Cerebellar nuclear complex (tissue), 1 donor: ENCODE measurements at places on chromosomes 16 and 17.

DNA sequence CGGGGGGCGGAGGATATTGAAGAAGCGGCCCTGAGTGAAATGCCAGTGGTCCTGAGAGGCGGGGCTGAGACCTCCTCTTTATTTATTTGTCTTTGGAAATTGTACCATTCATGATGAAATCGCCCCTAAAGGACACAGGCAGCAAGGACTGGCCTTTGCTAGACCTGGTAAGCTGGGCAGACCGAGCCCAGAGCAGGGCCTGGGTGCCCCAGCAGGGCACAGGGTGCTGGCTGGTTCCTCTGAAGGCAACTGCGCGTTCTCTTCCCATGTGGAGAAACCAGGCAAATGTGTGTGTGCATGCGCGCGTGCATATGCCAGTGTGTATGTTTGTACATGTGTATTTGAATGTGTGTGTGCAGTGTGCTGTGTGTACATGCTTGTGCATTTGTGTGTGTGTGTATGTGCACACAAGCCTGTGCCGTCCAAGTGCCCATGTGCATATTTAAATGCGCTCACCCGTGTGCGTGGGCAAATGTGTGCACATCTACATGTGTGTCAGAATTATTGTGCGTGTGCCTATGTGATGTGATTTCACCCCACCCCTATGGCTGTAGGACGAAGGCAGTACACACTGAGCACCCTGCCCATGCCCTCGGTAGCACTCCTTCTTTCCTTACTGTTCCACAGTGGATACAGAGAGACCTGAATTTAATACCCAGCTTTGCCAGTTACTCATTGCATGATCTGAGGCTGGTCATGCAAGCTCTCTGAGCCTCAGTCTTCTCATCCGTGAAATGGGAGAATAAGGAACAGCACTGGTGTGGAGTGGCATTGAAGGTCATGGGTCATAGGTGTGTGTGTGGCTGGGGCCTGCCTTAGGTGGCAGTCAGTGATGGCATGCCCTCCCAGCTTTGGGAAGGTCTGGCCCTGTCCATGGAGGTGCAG is 105.2 kb downstream of the CMIP start:
- no peak for DNase-seq

- no peak for DNase-seq
These were observed 368.4 kb upstream of the CDH11 start for GRCh38 chr16:65490286-65490685.

DNA sequence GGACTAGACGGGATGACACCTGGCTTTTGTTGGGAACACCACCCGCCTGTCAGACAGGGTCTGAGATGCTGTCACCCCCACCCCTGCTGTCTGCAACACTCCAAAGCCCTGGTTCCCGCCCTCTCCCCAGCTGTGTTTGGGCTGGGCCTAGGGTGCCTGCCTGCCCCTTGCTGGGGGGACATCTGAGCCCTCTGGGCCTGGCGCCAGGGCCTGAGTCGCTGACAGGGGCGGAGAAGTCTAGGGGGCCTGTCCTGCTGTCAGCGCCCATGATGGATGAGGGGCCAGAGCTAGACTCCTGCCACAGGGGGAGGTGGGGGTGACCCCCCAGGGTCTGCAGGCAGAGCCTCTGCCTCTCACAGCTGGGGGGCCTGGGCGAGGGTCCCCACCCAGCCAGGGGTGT is 7.6 kb upstream of the PKMYT1 start:
- DNase-seq: no peak

GRCh38 chr17:3167574-3167973 is 29.7 kb upstream of the OR1A2 start:
- no peak for DNase-seq

- DNase-seq: no peak
These were observed 5.8 kb upstream of the RSL1D1 start for GRCh38 chr16:11857161-11857560.

- no peak for DNase-seq
These were observed 183.8 kb upstream of the SOX9 start for GRCh38 chr17:71936977-71937376.

- DNase-seq: no peak
These were observed 8.9 kb downstream of the MYH10 start for GRCh38 chr17:8621585-8621984.

DNA sequence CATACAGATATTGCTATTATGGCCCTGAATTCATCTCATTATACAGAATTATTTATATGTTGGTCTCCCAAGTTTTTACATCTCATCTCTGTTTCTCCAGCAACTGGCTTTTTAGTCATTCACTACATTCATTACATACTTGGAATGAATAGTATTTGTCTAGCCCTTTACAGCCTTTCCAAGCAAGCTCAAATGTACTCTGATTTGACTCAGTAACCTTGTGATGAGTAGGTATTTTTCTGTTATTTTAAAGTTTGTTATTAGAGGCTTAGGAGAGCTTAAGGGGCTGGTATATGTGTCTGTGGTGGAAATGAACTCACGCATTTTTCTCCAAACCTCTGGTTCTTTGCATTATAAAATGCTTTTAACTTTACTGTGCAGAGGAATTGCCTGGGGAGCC is 224.7 kb downstream of the SNX29 start:
- DNase-seq: no peak

- no peak for DNase-seq
These were observed 28.0 kb downstream of the CUEDC1 start for GRCh38 chr17:57927048-57927723.

GRCh38 chr16:66639091-66639885 is 34.8 kb downstream of the CMTM3 start:
- no peak for DNase-seq

- DNase-seq: no peak
These were observed 2.7 kb downstream of the HBQ1 start for GRCh38 chr16:183005-183404.

DNA sequence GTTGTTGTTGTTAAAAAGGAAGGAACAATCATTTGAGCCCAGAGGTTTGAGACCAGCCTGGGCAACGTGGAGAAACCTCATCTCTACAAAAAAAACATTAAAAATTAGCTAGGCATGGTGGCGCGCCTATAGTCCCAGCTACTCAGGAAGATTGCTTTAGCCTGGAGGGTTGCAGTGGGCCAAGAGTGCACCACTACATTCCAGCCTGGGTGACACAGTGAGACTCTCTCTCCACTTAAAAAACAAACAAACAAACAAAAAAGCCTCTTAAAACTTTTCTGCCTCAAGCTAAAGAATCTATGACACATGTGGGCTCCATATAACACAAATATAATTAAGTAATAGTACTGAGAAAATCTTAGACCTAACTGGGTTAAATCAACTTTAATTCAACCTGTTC is 12.5 kb downstream of the MBTPS1 start:
- no peak for DNase-seq

GRCh38 chr17:3894911-3895343 is 2.1 kb upstream of the CAMKK1 start:
- DNase-seq: no peak

GRCh38 chr16:3816326-3816725 is 64.2 kb downstream of the CREBBP start:
- no peak for DNase-seq

- no peak for DNase-seq
These were observed 8.2 kb downstream of the USP22 start for GRCh38 chr17:21034340-21035235.

GRCh38 chr17:16917671-16918394 is 54.1 kb downstream of the TNFRSF13B start:
- no peak for DNase-seq

DNA sequence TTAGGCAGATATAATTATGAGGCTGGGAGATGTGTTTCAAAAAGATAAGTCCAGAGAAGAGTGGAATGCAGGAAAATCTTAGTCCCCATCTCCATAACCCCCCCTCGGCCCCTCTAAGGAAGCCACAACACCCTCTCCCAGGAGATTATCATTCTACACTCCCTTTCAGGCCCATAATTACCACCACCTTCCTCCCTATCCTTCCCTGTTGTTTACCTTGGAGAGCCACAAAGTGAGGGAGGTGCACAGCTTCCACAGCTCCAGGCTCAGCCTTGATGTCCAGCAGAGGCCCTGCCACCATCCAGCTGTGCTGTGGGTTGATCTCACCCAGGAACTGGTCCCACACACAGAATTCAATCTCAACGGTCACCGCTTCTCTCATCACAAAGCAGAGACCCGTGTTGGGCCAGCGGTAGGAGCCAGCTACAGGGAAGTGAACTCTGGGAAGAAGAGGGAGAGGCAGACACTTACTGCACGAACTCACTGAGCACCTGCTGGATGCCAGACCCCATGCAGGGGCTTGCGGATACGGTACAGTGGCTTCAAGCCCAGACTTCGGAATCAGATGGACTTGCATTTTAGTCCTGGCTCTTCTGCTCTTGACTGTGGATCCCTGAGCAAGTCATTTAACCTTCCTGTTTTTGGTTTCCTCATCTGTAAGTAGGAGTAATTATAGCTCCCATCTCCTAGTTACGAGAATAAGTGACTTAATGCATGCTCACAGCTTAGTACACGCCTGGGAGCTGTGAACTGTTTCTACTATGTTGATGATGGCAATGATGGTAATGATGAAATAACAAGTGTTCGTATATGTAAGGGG is 44.1 kb downstream of the MIS12 start:
- no peak for DNase-seq

DNA sequence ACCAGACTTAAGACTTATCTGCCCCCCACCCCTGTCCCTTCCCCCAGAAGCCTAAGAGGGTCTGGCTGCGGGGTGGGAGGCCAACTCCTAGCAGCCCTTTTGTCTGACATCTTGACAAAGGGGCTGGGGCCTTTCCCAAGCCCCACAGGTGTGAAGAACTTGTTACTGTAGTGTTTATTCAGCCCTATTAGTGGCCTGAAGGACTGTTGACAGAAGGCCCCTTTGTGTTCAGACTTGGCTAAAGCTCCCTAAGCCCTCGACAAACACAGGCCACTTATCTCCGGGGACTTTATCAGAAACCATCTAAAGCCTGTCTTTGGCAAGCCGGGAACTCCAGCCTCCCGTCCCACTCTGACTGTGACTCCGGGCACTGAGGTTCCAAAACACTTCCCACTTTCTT is 129.8 kb downstream of the NTN1 start:
- no peak for DNase-seq

- DNase-seq: no peak
These were observed 93.9 kb downstream of the GSG1L start for GRCh38 chr16:27969574-27969973.

DNA sequence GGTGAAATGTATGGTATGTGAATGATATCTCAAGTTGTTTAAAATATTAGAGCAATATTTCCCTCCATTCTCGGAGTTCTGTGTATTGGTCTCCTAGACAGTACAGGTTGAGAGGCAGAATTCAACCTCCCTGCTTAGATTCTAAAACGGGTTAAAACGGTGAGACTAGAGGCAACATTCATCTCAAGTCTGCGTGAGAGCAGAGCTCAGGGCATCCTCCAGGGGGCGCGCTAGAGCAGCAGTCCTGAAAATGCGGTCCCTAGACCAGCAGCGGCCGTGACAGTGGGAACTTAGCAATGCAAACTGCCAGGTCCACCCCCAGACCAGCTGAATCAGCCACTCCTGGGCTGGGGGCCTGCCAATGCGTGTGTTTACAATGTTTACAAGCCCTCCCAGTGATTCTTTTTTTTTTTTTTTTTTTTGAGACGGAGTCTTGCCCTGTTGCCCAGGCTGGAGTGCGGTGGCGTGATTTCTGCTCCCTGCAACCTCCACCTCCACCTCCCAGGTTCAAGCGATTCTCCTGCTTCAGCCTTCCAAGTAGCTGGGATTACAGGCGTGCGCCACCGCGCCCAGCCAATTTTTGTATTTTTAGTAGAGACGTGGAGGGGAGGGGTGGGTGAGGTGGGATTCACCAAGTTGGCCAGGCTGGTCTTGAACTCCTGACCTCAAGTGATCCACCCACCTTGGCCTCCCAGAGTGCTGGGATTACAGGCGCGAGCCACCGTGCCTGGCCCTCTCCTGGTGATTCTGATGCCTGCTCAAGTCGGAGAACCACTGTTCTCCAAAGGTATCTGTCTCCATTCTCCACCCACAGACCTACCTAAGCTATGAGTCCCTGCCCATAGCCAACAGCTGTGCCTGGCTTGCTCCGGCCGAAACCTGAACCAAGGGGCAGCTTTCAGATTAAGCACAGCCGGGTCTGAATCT is 24.2 kb downstream of the KLHL36 start:
- DNase-seq: no peak

- no peak for DNase-seq
These were observed 33.1 kb downstream of the POLR3E start for GRCh38 chr16:22330326-22330725.

- no peak for DNase-seq
These were observed 55.3 kb downstream of the NUP88 start for GRCh38 chr17:5364156-5364555.

DNA sequence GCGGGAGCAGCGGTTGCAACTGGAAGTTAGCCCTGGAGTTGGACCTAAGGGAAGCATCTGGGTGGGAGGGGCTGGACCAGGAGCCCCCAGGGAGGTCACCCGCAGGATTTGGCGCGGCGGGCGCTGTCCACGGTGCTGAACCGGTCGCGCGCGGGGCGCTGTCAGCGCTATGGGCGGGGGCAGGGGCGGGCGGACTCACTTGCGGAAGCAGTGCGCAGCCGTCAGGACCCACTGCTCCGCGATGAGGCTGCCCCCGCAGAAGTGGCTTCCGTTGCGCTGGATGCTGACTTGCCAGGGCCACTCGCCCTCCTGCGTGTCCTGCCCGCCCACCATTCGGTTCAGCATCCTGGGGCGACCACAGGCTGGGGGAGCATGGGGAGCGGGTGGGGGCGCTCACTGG is 4.5 kb downstream of the PRSS27 start:
- DNase-seq: no peak

GRCh38 chr17:180381-181244 is 837 bp downstream of the DOC2B start:
- no peak for DNase-seq

DNA sequence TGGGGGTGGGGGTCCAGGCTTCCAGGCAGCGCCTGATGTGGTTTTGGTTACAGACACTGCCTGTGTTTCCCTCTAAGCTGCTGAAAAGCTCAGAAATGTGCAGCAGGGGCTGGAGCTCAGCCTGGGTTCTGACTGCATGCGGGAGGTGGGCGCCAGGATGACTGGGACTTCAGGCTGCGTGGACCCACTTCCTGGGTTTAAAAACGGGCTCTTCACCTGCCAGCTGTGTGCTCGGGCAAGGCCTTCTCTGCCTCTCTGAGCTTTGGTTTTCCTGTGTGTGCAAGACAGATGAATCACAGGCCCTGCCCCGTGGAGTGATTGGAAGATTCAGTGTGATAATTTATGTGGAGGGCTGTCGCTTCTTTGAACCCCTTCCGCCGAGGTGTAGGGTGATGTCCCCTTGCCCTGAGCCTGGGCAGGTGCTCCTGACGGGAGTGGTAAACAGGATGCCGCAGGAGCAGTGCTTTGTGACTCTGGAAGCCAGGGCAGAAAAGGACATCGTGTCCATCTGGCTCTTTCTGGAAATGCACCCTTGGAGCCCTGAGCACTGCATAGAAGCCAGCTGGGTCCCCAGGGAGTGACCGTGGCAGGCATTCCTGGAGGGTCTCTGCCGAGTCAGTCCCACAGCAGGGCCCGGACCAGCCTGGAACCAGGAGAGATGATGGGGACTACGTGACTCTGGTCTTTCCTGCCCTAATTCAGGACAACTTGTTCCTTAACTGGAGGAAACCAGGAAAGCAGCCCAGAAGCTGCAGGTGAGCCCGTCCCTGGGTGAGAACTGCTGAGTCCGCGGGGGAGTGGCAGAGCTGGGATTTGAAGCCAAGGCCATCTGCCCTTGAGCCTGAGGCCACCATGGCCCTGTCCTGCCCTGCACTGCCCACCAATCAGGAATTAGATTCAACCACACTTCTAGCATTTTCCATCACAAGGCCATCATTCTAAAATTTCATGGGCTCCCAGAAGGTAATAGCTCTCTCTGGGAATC is 28.5 kb upstream of the SLC7A5 start:
- peak; percentile 78 for DNase-seq

- DNase-seq: no peak
These were observed 20.4 kb downstream of the CDH3 start for GRCh38 chr16:68665501-68665900.
